ENCODE measurements at places on chromosomes 3 and 15. TPM values are rescaled to one million over a fixed set of nuclear protein-coding genes. Genes with fewer than 3 reads are reported as not detected.

GRCh38 chr15:68209735-68210408, 4.7 kb upstream of the CALML4 start:
- peak; percentile 18 for DNase-seq

The SPSB4 gene
- not detected for total RNA-seq

The IQCF5 gene
- total RNA-seq: not detected

DNA sequence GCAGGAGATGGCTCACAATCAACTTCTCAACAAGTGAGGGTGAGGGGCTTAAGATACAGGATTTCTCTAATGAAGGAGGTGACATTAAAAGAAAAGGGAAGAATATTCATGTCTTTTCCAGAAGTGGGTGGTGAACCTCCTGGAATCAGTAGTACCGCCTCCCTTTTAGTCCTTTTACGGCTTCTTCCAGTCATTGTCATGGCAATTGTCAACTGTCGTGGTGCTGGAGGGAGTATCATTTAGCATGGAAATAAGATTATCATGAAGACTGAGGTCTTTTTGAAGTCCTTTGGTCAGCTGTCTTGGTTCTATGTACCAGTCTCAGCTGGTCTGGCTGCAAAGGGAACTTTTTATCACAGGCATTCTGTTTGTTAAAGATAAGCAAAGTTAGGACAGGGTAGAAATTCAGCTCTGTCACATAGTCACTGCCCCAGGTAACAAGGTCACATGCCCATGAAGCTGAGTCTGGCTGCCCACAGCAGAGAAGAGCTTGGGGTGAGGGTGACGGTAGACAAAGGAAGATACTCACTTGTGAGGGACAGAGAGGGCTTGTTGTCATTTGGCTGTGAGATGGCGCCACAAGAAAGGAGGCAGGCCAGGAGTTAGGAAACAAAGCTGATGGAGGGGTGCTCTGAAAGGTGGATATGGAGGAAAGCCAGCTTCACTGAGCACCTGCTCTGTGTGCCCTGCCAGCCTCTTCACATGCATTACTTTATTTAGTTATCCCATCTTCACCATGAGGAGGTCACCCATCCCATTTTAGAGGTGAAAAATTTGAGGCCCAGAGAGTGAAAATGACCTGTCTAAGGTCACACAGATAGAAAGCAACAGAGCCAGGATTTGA, 228.2 kb upstream of the TRIM42 start:
- DNase-seq: no peak

DNA sequence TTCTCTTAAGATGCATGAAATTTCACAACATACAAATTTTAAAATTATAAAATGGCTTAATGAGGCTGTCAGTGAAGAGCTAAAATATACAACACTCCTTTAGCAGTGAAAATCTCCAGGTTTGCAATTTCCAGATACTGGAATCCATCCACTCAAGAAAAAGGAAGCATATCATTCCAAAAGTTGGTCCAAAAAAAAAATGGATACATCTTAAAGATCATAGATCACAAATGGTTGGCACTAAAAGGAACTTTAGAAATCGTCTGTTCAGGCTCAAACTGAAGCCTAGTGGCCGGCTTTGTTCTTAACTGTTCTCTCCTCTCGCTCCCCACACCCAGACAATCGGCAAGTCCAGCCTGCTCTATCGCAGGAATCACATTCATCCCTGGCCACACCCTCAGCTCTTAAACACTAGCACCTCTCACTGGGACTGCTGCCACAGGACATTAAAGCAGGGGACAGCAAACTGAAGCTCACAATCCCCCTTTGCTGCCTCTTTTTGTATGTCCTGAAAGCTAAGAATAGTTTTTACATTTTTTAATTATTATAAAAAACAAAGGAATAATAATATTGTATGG, 130.3 kb upstream of the CDIN1 start:
- no peak for DNase-seq

GRCh38 chr3:62229211-62229610, 144.1 kb downstream of the FEZF2 start:
- no peak for DNase-seq

The SLC2A2 gene
- total RNA-seq: not detected

The GNAT1 gene
- total RNA-seq: not detected

GRCh38 chr3:249587-250262, 53.2 kb downstream of the CHL1 start:
- DNase-seq: no peak

GRCh38 chr15:65085990-65086679, 9.6 kb downstream of the KBTBD13 start:
- DNase-seq: no peak

GRCh38 chr3:9820543-9820942, 10.5 kb downstream of the TTLL3 start:
- DNase-seq: no peak

- no peak for DNase-seq
These were observed 591 bp downstream of the FOXL2NB start for GRCh38 chr3:138947495-138948121.

The MAGEL2 gene
- total RNA-seq: not detected

DNA sequence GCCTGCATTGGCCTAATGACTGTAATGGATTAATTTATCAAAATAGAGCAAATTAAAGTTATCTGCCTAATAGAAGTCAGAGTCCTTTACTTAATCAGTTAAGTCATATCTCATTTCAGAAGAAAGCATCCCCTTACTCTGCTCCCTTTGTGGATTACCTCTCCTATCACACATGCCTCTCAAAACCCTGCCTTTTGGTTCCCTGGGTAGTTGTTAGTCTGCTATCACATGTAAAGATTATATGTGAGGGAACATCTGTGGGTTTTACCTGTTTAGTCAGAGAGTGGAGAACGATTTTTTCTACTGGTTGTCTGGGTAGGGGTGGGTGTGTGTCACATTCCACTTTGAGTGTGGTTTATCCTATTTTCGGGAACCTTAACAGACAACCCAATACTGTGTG, 16.4 kb downstream of the UBE2E2 start:
- DNase-seq: no peak

DNA sequence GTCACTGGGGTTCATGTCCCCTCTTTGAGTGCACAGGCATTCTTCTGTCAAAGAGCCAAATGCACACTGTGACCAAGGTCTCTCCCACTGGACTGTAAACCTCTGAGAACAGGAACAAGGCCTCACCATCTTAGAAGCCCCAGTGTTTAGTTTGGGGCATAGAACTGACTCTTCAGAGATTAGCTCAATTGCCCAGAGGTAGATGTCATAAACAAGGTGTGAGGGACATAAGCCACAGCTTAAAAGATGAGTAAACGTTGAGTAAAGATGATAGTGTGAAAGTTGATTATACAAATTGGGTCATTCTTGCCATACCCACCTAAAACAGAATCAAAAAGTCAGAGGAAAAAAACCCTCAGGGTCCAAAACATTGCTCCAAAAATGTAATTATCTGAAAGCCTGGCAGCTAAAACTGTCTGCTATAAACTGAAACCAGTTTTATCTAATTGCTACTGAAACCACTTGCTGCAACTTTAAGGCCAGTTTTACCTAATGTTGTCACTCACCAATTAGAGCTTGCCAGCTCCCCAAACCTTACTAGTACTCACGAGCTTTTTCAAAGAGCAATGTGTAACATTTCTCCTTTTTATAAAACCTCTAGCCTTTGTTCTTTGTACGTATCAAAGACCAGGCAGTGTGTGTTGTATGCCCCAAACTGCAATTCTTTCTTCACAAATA, 415.2 kb downstream of the RAP2B start:
- DNase-seq: no peak

The EXD1 gene
- not detected for total RNA-seq

The SLC22A14 gene
- total RNA-seq: not detected

GRCh38 chr3:5360453-5360852, 172.9 kb downstream of the EDEM1 start:
- DNase-seq: no peak

- no peak for DNase-seq
These were observed 133.7 kb upstream of the UBE2E1 start for GRCh38 chr3:23671851-23672589.

- no peak for DNase-seq
These were observed 494.7 kb upstream of the NECTIN3 start for GRCh38 chr3:110576960-110577359.

GRCh38 chr3:12585970-12586369, 29.1 kb downstream of the MKRN2 start:
- no peak for DNase-seq

DNA sequence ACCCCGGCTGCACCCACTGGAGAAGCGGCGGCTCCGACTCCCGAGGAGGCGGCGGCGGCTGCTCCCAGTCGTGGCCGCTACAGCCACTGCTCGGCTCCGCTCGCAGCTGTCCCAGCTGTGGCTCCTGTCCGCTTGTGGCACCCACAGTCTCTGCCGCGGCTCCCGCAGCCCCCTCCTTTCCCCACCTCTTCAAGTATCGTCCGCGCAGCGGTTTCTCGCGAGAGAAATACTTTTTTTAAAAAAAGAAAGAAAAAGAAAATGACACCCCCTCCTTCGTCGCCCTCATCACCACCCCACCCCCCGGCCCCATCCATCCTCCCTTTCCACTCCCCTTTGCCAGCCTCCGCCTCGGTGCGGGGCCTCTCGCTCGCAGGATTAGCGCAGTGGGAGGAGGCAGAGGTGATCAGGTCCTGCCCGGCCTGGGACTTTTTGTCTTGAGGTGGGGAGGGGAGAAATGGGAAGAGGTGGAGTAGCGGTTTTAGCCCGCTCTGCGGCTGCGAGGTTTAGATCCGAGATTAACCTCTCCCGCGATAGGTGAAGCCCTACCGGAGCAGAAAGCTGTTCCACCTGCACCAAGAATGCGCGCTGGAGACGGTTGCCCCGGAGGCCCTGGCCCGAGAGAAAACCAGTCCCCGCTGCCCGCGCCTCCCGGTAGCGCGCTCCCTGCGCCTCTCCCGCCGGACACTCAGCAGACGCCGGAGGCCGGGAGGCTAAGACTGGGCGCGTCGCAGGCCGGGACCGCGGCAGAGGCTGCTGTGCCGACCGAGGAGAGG, at the start of gene FBN1:
FBN1 (minus strand) TSS at position 152 of the 773 bp plus-strand sequence. CDS start 940 bp downstream, outside the sequence.
- DNase-seq: no peak

- peak; percentile 93 for DNase-seq
These were observed 350.3 kb downstream of the DOCK3 start for GRCh38 chr3:51024765-51025632.

DNA sequence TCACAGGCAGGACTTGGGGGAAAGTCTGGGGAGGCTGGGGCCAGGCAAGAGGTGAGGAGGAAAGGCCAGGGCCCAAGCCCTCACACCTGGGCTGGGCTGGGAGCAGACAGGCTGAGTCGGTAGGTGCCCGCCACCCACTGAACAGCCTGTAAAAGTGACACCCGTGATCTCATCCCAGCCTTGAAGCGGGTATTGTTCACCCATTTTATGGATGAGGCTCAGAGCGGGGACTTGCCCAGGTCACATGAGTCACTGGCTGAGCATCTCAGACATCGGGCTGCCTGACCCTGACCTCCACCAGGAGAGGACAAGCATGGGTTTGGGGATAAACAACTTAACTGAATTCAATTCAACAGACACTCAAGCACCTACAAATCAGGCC, 52.0 kb upstream of the CTSH start:
- no peak for DNase-seq

- DNase-seq: no peak
These were observed 90.4 kb upstream of the ASB14 start for GRCh38 chr3:57382933-57383332.

The SLCO2A1 gene
- total RNA-seq: not detected

- DNase-seq: no peak
These were observed 28.2 kb downstream of the PSMD6 start for GRCh38 chr3:63995086-63995485.

Data from CD4-positive, alpha-beta memory T cell (primary cell).